ENCODE measurements at places on chromosomes 2 and 18.

DNA sequence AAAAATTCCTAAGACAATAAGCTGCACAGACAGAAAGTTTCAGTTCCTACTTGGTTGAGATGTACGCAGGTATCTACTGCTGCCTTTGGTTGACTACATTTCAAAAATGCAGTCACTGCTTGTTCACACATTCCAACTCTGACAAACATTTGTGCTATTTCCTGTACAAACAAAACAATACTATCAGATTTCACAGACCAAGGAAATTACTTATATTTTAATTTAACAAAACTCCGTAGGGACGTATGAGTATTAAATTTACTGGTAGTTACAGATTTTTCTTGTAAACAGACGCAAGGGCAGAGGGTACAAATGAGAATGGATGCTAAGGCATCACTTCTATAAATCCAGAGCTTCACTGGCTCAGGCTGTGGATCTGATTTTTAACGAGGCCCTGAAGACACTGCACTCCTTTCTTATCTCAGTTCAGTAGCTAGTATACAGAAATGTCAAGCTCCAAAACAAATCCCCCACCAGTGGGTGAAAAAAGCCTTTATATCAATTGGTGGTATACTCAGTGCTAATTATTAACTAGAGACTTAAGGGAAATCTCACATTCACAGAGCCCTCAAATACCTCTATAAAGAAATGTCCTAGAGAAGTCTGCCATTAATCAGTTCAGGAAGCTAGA is 31.7 kb upstream of the TTC32 start:
- no peak for DNase-seq

DNA sequence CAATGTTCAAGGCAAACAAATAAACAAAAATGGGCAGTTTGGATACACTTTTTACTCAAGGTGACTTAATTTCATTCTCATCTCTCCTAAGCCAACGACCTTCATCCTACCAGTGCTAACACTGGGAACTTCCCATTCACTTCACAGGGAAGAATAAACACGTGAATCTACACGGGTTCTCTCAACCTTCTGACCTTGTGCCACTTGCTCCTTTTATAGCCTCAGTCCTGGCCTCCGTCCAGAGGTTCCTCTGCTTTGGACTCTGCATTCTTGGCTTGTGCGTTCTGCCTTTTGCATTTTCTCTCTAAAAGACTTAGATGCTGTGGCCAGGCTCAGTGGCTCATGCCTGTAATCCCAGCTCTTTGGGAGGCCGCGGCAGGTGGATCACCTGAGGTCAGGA is 13.8 kb downstream of the ZNF2 start:
- no peak for DNase-seq

DNA sequence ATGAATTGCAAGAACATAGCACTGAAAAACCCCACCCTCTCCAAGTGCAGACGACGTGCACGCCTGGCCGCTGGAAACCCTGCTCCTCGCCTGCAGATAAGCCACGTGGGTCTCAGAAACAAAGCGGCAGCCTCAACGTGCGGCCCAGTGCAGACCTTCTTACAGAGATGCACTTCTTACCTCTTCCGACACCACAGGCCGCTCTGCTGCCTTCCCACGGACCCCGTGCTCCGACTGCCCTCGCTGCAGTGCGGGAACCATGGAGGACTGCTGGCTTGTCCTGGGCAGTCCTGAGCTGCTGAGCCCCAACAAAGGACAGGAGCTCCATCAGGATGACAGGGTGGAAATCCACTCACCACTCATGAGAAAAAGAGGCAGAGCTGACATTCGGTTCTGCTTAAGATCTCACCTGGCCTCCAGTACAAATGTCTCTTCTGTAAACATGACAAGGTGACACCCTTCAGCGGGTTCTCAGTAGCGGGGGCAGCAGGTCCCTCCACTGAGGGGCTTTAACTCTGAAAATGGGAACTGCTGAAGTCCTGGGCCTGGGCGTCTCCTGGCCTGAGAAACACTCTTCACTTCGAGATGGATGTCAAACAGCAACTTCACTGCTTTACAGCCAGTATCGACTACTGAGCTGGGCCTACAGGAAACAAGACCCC is 6.2 kb downstream of the COPS9 start:
- no peak for DNase-seq

DNA sequence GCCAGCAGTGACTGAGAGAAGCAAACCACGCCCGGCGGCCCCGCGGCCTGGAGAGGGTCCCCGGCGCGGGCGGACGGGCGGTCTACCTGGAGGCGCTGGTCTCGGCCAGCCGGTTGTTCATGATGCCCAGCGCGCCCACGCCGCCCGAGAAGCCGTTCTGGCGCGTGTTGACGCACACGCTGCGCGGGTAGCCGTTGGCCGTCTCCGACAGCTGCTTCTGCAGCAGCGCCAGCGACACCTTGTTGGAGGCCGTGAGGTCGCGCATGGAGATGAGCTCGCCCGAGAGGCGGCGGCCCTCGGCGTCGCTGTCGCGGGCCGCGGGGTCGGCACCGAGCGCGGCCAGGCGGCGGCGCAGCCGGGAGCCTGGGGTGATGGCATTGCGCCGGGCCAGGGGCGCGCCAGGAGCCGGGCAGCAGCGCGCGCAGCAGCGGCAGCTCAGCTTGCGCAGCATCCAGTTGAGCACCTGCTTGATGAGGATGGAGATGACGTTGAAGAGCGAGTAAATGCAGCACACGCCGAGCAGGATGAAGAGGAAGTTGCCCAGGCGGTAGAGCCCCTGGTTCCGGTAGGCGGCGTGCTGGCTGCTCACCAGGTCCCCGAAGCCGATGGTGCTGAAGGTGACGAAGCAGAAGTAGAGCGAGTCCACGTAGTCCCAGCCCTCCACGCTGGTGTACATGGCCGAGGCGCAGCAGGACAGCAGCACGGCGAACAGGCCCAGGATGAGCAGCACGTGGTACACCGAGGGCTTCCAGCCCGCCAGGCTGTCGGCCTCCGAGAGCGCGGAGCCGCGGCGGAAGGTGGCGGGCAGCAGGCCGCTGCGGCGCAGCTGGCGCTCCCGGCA is 118.1 kb downstream of the MSH2 start:
- DNase-seq = peak; percentile 39

GRCh38 chr2:16739778-16740581 is 74.3 kb upstream of the CYRIA start:
- no peak for DNase-seq

GRCh38 chr2:145303536-145303935 is 783.6 kb upstream of the ZEB2 start:
- DNase-seq = no peak

Data from stimulated activated CD8-positive, alpha-beta memory T cell treated with anti-CD3 and anti-CD28 coated beads, Interleukin-15, amount 100 ng/mL, for 24 hours (primary cell).